ENCODE measurements at places on chromosomes 6 and 20. TPM values are rescaled to one million over a fixed set of nuclear protein-coding genes. Genes with fewer than 3 reads are reported as not detected.

NKAIN2 gene
- 0.65 TPM for total RNA-seq

ENPP4 gene
- total RNA-seq = 22.1 TPM

HEBP2 gene
- 93.8 TPM for total RNA-seq

GRCh38 chr20:46088409-46089166 is 1.2 kb downstream of the NCOA5 start:
- H3K27ac ChIP-seq = peak overlapping the region; percentile 100
- no peaks in the 10 kb centered on the region for H3K27me3 ChIP-seq
- H3K36me3 ChIP-seq = no peaks in the 10 kb centered on the region
- DNase-seq = no peak
- H3K4me1 ChIP-seq = peaks cover 62% of the 10 kb centered on the region
- peak overlapping the region; percentile 92 for H3K4me3 ChIP-seq

- no peak for DNase-seq
- H3K27ac ChIP-seq = no peak overlapping the region
- H3K36me3 ChIP-seq = no peaks in the 10 kb centered on the region
- no peak overlapping the region for H3K4me3 ChIP-seq
Measured at GRCh38 chr6:155212106-155212505, 51.7 kb upstream of the CLDN20 start.

SLC44A4 gene
- 0.24 TPM for total RNA-seq

GRCh38 chr20:11687546-11688292 is 230.0 kb upstream of the BTBD3 start:
- H3K4me1 ChIP-seq = no peaks in the 10 kb centered on the region
- no peak for DNase-seq
- H3K27ac ChIP-seq = no peak overlapping the region
- no peaks in the 10 kb centered on the region for H3K36me3 ChIP-seq

DNA sequence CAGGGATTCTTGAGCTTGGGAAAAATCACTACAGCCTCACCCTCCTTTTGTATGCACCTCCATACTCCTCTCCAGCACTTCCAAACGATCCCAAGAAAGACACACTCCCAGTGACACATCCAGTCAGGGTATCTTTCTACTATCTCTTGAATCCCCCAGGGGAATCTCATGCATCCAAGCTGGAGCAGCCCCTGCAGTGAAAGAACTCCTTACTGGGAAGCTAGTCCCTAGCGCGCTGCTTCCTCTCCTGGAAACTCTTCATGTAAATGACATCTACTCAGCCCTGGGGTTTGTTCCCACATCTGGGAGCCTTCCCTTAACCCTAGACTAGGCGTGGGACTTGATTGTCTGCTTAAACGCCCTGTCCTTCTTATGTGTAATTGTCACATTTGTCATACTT is 329.1 kb upstream of the QKI start:
- H3K4me1 ChIP-seq = peaks cover 13% of the 10 kb centered on the region
- H3K27ac ChIP-seq = peak overlapping the region; percentile 62
- H3K4me3 ChIP-seq = no peak overlapping the region
- no peak for DNase-seq
- no peaks in the 10 kb centered on the region for H3K36me3 ChIP-seq
- H3K27me3 ChIP-seq = no peaks in the 10 kb centered on the region

TMEM217 gene
- 0.97 TPM for total RNA-seq

DNA sequence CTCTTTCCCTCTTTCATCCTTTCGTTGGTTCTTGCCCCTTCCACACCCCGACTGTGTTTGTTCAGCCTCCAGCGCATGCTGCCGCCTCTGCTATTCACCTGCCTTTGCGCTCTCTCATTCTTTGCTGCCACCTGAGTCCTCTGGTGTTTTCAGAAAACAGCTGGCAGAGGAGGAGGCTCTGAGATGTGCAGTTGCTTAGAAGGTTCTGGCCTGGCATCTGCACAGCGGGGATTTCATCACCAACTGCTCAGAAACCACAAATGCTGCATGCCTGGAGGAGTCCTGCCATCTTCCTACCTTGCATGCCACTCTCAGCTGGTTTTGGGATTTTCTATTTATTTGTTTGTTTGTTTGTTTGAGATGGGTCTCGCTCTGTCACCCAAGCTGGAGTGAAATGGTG is 39.2 kb upstream of the CLDN20 start:
- H3K4me3 ChIP-seq = no peak overlapping the region
- no peaks in the 10 kb centered on the region for H3K36me3 ChIP-seq
- no peak overlapping the region for H3K27ac ChIP-seq
- H3K27me3 ChIP-seq = no peaks in the 10 kb centered on the region
- no peak for DNase-seq
- no peaks in the 10 kb centered on the region for H3K4me1 ChIP-seq

Data from psoas muscle (tissue), 8 donors.